Keratinocyte (primary cell): ENCODE measurements at places on chromosomes 3 and 15. TPM values are rescaled to one million over a fixed set of nuclear protein-coding genes. Genes with fewer than 3 reads are reported as not detected.

- DNase-seq = no peak
These were observed 467.6 kb upstream of the CFAP20DC start for GRCh38 chr3:59517388-59517787.

- DNase-seq = no peak
These were observed 6.4 kb downstream of the KPNA1 start for GRCh38 chr3:122508135-122508914.

DNA sequence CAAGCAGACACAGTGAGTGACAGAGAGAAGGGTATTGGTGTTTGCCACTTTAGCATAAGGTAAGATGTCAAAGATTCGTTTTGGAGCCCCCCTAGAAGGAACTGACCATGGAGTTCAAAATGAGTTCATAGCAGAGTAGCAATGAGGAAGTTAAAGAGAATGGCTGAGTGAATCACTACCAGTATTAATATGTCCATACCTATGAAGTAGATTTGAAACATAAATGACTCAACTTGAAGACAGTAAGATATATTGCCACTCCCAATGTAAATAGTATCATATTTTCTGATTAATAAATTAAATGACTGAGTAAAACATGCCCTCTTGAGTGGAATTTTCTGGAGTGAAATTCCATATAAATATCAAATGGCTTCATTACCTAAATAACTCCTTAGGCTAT is 675.1 kb downstream of the NLGN1 start:
- no peak for DNase-seq

DNA sequence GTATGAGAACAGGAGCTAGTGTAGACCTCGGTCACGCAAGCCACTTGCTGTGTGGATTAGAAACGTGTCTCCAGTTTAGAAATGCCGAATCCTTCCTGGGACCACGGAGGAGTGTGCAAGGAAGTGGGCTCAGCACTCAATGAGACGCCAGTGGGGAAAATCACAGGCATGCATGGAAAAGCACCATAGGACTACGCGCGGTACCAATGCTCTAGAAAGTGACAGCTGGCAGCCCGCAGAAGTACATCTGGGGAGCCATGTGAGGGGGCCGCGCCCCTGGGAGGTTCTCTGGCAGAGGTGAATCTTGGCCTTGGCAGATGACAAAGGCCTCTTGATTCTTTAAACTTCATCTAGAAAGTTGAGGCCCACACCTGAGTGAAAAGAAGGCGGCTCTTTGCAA is 99.3 kb downstream of the LRRK1 start:
- no peak for DNase-seq

DNA sequence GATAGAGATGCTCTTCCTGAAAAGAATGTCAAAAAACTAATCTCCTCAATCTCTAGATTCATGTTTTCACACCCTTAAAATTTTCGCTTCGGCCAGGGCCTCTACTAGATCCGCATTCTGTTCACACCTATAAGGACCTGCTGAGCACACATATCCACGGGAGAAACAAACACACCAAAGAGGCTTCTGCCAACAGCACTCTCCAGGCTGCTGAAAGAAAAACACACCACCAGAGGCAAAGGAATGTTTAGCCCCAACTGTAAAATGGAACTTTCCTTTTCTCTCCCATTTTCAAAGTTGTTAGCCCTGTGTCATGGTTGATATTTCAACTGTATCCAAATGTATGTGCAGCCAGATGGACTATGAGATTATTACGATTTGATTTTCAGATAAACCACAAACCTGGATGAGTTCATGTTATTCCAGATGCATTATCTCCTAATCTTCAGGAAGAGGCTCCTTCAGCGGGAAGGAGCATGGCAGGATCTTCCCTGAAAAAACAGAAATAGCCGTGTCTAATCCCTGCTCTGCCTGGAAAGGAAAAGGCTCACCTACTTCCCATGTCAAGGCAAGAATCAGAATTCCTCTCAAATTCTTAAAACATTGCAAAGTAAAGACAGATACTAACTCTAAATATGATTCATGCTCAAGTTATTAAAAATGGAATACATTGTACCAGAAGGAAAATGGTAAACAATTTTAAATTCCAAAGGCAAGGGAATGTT is 442.7 kb upstream of the NR2F2 start:
- DNase-seq = no peak

- no peak for DNase-seq
These were observed 459.4 kb upstream of the PROK2 start for GRCh38 chr3:72244396-72244795.

DNA sequence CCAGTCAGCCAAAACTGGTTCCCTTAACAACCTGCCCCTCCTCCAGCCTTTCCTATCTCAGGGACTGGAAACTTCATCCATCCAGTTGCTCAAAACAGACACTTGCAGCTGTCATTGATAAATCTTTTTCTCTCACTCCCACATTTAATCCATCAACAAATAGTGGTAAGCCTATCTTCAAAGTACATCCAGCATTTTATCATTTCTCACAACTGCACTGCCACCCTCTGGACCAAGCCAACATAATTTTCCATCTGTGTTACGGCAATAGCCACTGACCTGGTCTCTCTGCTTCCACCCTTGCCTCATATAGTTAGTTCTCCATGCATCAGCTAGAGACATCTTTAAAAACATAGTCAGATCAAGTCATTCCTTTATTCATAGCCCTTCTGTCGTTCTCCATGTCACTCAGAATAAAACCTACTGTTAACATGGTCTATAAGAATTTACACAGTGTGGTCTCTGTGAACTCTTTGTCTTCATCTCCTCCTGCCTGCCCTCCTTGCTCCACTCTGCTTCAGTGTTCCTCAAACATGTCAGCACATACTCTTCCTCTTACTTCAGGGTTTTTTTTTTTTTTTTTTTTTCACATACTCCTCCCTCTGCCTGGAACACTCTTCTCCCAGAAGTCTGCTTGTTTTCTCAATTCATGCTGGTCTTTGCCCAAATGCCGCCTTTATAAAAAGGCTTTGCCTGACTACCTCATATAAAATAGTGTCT is 102.5 kb upstream of the COL6A5 start:
- no peak for DNase-seq

GRCh38 chr3:10473581-10474274 is 31.7 kb downstream of the ATP2B2 start:
- DNase-seq = no peak

GRCh38 chr3:34362910-34363309 is 564.5 kb downstream of the PDCD6IP start:
- DNase-seq = no peak

DNA sequence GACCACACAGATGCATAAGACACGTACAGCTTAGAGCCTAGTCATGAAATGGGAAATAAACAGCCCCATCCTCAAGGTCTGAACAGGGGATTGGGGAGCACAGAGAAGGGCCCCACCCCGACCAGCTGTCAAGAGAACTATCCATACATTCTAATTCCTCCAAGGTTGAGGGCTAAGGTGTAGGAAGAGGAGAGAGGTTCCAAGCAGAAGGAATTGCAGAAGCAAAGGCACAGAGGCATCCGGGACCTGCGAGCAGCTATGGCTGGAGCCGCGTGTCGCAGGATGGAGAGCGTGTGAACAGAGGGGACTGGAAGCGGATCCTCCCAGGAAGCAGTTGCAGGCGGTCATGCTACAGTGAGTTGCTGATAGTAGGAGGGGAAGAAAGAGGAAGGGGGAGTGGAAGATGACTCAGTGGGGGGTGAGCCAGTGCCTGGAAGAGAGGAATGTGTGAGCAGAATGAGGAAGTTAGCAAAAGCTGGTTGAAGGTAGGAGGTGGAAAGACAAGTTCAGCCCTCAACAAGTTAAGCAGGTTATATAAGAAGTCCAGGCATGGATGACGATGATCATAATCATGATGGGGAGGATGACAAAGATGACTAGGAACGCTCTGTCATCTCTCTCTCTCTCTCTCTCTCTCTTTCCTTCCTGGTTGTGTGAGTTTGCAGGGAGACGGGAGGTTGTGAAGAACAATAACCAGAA is 89.7 kb downstream of the LIPC start:
- DNase-seq = peak; percentile 98

DNA sequence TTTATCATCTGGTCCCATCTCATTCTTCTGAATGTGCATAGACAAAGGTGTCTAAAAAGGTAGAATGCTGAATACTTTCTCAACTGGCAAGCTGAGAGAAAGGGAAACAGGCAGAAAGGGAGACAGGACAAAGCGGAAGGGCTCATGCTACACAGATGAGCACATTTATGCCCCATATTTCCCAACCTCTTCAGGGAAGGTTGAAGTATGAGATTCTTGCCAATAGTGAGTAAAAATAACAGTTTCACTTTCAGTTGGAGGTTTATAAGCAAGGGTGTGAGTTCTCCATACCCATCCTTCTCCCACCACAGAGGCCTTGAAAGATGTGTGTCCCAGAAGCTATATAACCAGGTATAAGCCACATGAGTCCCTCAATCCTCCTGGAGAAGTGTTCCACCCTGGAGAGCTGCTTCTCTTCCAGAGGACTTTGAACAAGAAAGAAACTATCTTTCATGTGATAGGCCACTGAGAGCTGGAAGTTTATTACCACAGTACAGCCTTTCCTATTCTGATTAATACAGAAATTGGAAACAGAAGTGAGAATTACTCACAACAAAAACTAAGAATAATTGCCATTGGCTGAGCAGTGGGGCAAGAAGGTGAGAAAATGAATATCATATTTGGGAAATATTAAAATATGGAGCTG is 709.4 kb upstream of the NR2F2 start:
- DNase-seq = no peak

GRCh38 chr15:61500951-61501620 is 272.0 kb upstream of the RORA start:
- no peak for DNase-seq

DNA sequence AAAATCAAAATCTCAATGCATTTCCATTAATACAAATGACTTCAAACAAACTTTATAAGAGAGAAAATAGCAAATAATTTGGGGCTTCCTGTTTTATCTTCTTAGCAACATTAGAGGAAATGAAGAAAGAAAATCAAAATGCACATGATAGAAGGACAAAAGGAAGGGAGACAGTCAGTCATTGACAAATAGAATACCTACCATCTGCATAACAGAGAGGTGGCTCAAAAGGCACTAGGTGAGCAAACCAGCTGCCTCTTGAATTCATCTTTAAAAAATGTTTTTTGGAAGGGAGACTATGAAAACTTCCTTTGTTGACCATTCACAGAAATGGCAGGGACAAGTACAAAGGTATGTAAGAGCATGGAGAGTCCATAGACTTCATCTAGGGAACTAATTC is 9.4 kb downstream of the NMNAT3 start:
- no peak for DNase-seq

DNA sequence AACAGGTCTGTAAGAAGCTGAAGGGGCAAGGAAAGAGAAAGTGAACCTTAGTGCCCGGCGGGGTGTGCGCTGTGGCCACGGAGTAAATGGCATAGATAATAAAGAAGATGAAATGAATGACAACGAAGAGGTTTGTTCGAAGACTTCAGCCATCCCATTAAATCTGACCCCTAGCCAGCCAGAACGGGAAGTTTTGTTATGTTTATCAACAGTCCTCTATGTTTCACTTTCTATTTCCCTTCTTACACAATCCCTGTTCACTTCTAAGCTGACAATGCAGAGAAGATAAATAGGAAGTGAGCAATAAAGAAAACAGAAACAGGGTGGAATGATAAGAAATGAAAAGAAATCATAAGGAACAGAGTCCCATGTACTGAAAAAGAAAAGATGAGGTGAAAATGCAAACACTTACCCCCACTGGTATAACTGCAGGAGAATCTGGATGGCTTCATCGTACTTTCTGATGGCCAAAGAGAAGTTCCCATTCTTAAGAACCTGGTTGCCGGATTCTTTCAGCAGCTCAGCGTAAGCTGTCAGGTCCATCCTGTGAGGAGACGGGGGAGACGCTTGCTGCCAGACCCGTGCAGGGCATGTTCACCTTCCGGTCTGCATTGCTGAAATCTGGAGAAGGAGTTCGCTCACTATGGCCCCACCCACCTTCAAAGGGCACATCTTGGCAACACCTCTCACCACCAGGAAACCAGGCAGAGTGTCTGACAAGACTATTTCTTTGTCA is 36.8 kb downstream of the TRANK1 start:
- no peak for DNase-seq

DNA sequence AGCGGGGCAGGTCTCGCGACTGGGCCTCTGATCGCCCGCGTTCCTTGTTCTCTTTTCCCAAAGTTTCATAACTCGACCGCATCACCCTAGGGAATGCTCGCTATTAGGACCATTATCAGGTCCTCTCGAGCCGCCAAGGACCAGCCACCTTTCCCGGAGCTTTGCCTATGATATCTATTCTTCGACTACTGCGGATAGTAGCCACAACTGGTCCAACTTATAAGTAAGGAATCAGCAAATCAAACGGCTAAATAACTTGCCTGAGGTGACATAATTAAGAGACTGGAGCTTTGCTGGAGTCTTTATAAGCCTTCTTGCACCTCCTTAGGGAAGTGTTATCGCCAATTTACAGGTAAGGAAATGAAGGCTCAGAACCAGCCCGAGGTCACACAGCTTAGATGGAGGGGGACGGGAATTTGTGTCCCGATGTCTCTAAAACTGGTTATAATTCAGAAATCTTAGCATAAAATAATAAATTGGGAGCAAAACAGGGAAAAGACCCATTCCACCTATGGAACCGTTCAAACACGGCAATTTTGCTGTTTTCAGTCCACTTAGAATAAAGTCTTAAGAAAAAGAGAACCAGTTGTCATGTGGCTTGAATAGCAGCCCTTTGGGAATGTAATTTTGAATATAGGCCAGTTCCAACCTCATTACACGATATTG is 479 bp upstream of the PLD1 start:
- DNase-seq = no peak

GOLGA8M gene
- 0.05 TPM in 1 of 3 replicates, not detected in the others for polyA plus RNA-seq

WDR5B gene
- polyA plus RNA-seq = 2.0 to 4.0 TPM (median 3.0 TPM) in 3 replicates

PCOLCE2 gene
- 1.7 to 2.4 TPM (median 2.4 TPM) in 3 replicates for polyA plus RNA-seq

PPP4R2 gene
- polyA plus RNA-seq = 19.2 to 46.6 TPM (median 19.3 TPM) in 3 replicates

TMF1 gene
- polyA plus RNA-seq = 8.5 to 13.7 TPM (median 9.6 TPM) in 3 replicates

TM4SF18 gene
- polyA plus RNA-seq = not detected in 3 replicates

FBN1 gene
- polyA plus RNA-seq = 3.1 to 4.8 TPM (median 3.5 TPM) in 3 replicates

ERC2 gene
- polyA plus RNA-seq = 0.08 to 0.12 TPM (median 0.10 TPM) in 3 replicates
